ENCODE measurements at places on chromosomes 16 and 17. TPM values are rescaled to one million over a fixed set of nuclear protein-coding genes. Genes with fewer than 3 reads are reported as not detected.

KCNG4 gene
- total RNA-seq: not detected

GDPD3 gene
- total RNA-seq: 3.6 TPM

CRHR1 gene
- not detected for total RNA-seq

DLG4 gene
- 6.8 TPM for total RNA-seq

PDIA2 gene
- total RNA-seq: not detected

FOXF1 gene
- 0.44 TPM for total RNA-seq

VAT1L gene
- not detected for total RNA-seq

VTN gene
- total RNA-seq: 2.6 TPM

RHBDF1 gene
- total RNA-seq: 72.7 TPM

HS3ST3A1 gene
- total RNA-seq: 3.6 TPM

ABCC3 gene
- total RNA-seq: 17.6 TPM

ZPBP2 gene
- total RNA-seq: not detected

SPATA22 gene
- 2.6 TPM for total RNA-seq

FBXO39 gene
- not detected for total RNA-seq

ABCC6 gene
- 2.3 TPM for total RNA-seq

GAS2L2 gene
- 0.22 TPM for total RNA-seq

AKAP10 gene
- 42.7 TPM for total RNA-seq

SSTR5 gene
- total RNA-seq: not detected

LYRM1 gene
- total RNA-seq: 64.6 TPM

Measured in subcutaneous adipose tissue (tissue), 4 donors.